ENCODE measurements at places on chromosomes 6 and 20. TPM values are rescaled to one million over a fixed set of nuclear protein-coding genes. Genes with fewer than 3 reads are reported as not detected.
A peak's percentile ranks its signal among the peaks of the same experiment; 100 is the strongest.

DNA sequence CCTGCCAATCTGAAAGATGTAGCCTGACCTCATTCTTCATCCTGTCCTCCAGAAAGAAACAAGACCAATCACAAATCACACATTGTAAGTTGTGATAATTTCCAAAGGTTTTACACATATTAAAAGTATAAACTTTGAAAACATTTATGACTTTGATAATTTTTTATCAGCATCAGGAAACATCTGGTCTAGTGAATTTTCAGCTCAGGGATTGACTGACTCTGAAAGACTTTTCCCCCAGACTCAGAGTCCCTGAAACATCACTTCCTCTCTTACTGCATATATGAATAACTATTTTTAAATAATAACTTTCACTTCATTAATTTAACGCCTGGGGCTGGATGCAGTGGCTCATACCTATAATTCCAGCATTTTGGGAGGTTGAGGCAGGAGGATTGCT, 48.5 kb upstream of the SSTR4 start:
- DNase-seq, result no peak

GRCh38 chr6:6758915-6759654, 170.6 kb downstream of the LY86 start:
- peak; percentile 75 for DNase-seq

- DNase-seq, result no peak
These were observed 8.1 kb downstream of the OSBPL2 start for GRCh38 chr20:62246431-62246830.

- DNase-seq, result no peak
These were observed 18.0 kb downstream of the PIGT start for GRCh38 chr20:45433976-45434375.

- DNase-seq, result no peak
These were observed 69.7 kb upstream of the TOX2 start for GRCh38 chr20:43844778-43845614.

- DNase-seq, result no peak
These were observed 114.8 kb downstream of the PKHD1 start for GRCh38 chr6:51972659-51973058.

DNA sequence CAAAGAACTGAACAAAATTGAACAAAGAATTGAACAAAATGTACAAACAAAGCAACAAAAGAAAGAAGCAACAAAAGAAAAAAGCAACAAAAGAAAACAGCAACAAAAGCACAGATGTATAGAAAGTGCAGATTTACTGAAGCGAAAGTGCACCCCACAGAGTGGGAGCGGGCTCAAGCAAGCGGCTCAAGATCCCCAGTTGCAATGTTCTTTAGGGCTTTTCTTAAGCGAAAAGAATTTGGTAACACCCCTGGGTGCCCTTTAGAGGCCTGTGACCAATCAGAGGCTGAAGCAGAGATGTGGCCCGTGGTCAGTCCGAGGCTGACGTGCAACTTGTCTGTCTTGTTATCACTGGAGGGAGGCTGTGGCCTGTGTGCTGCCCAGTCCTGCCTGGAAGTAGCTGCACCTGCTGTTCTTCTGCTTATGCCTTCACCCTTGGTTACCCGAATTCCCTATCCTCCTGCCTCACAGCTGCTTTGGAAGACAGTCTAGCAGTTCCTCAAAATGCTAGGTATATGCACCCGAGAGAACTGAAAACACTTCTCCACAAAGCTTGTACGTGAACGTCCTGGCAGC, 13.2 kb upstream of the KIF25 start:
- no peak for DNase-seq

- DNase-seq, result no peak
These were observed 859 bp upstream of the KIF25 start for GRCh38 chr6:167996424-167997199.

- no peak for DNase-seq
These were observed 370.3 kb downstream of the CD109 start for GRCh38 chr6:74066168-74066871.

DNA sequence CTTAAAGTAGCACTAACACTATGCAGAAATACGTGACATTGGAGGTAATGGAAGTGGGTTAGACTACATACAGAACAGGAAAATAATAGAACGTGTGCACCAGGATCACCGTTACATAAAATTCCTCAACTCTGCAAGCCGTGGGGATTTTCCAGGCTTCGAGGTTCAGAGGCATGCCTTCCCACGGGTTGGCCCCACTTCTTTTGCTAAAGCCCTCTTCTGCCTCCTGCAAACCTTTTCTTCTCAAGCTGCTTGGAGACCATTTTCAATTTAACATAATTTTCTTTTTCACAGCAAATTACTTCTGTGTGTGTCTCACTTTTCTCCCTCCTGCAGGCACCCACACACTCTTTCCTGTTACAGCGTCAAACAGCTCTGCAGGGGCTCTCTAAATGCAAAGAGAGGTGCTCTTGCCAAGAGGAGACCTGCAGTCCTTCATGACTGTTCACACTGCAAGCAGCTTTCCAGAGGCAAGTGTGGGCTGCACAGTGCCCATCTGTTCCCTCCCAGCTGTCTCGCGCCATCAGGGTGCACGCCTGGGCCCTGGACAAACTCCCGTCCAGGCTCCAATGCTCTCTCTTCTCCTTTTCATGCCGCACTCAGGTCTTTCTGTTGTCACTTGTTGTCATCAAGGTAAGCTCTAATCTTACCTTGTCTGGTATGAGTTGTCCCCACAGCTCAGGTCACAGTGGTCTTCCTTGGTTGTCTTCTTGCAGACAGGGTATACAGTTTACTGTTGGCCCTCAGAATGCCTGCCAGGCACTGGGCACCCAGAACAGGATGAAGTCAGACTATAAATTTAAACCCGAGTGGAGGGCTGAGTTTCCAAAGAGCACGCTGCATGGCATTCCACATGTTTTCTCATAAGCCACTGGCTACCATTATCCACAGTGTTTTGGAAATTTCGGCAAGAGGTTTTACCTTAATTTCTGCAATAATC, 164.8 kb upstream of the GGTLC1 start:
- no peak for DNase-seq

DNA sequence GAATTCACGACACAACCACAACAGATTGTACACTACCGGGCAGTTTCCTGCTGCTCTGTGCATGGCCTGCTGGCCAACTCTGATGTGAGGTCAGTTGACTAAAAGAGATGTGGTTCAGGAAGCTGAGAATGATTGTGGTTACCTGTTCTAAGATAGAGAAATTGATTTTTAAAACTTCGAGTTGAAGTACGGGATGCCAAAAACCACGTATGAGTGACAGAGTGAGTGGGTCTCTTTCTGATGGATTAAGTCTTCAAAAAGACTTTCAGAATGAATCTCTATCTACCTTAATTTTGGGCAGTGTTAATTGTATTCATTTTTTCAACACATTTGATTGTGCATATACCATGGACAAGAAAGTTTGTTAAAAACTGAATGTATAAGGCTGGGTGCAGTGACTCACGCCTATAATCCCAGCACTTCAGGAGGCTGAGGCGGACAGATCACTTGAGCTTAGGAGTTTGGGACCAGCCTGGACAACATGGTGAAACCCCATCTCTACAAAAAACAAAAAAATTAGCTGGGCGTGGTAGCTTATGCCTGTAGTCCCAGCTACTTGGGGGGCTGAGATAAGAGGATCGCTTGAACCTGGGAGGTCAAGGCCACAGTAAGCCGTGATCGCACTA, 121.2 kb downstream of the SGK1 start:
- DNase-seq, result no peak

DNA sequence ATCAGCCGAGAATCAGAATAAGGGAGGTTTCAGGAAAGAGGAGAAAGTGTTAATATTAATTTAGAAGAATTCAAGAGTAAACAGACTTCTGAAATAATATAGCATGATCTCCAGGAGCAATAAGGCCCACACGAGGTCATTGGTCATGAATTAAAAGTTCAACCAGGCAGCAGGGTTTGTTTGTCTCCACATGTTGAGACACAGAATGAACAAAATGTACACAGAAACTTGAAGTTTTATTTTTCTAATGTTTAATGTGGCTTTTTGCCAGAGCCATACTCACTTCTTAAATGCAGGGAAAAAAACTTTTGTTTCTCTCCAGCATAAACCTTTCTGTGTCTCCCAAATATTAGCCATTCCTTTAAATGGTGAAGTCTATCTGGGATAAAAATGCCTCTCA, 504.5 kb downstream of the HDGFL1 start:
- DNase-seq, result no peak

DNA sequence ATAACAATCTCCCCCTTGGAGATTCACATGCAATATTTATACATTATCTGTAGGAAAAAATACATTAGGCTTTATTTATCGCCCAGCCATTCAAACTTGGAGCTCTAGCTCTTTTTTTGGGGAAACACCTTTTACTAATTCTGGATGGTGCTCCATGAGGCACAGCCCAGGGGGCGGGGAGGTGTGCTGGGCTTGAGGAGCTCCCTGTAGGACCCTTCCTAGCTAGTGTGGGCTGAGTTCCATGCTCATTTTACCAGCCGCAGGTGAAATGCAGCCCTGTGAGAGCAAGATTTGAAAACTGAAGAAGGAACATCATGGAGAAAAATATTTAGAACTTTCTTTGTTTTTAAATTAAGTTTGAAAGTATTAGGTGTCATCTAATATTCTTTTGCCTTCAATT, 99.6 kb upstream of the POPDC3 start:
- no peak for DNase-seq

DNA sequence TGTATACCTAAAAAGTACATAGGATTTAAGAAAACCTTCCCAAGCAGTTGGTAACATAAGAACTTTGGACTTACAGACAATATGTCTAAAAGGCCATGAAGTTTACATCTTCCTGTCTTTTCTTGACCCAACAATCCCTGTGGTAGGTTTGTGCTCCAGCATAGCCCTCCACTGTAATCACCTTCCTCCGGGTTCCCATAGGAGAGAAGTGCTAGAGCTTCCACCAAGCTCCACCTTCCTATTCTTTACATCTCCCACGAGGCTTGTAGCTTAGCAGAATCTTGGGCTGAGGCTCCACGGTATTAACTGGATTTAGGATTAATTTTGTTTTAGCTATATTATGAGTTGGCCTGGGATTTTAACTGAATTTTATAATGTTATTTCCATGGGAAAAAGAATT, 23.3 kb downstream of the ADGRG6 start:
- no peak for DNase-seq

DNA sequence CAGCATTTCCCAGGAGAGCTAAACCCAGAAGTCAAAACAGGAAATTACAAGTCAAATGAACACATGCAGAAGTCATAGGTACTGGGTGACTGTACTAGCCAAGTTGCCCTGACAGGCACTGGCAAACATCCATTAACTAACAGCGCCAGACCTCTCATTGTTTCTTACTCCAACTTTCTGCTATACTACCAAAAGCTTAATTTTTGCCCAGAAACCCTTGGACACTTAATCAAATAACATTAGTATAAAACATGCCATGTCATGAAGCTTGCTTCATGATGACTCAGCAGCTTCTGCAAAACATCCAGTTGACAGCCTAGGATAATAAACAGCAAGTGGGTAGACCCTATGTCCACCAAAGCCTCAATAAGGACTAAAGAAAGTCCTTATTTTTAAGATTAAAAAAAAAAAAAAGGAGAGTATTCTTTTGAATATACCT, 3.5 kb downstream of the NUP153 start:
- no peak for DNase-seq

BTN1A1 gene
- polyA plus RNA-seq, result 0.16 TPM

ADIG gene
- not detected for polyA plus RNA-seq

TCP11 gene
- 2.2 TPM for polyA plus RNA-seq

OR2J3 gene
- not detected for polyA plus RNA-seq

BPIFB2 gene
- polyA plus RNA-seq, result not detected

All from right renal pelvis (tissue), 4 donors.